ENCODE measurements at places on chromosomes 2 and 18.
A peak's percentile ranks its signal among the peaks of the same experiment; 100 is the strongest.

- no peak for DNase-seq
These were observed 97.3 kb upstream of the ST6GAL2 start for GRCh38 chr2:106983305-106983704.

DNA sequence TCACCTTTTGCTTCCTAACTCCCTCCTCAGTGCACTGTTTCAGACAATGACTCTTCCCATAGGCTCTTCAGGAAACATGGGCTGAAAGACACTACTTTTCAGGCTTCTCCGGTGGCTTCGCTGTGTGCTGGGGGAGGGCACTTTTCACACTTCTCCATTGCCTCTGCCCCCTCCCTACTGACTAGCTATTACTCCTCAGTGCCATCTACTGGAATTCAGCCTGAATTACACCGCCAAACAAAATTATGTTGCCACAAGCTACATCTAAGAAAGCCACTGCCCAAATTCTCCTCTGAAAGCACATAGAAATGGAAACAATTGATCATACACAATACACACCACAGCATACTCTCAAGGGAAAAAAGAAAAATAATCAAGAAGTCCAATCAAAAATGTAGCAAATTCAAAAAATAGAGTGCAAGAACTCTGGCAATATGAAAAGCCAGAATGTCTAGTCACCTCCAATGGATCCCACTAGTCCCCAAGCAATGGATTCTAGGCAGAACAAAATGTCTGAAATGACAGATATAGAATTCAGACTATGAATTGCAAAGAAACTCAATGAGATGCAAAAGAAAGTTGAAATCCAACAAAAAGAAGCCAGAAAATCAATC, 1139.4 kb upstream of the GYPC start:
- DNase-seq, result no peak

DNA sequence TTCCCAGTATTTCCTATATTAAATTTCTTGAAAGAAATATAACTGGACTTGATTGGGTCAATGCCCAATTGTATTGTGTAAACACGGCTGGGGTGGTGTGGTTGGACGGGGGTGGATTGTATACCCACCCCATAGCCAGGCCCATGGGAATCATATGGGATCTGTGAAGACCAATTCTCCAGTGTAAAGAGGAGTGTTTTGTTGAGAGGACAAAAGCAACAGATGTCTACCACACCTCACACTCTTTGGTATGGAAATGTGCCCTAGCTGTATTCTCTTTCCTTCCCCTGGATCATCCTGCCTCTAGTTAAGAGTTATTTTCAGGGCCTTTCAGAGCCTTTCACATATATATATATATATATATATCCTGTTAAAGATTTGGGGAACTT, 57.5 kb upstream of the TGIF1 start:
- no peak for DNase-seq

- no peak for DNase-seq
These were observed 51.5 kb upstream of the RNU4ATAC start for GRCh38 chr2:121478996-121479745.

DNA sequence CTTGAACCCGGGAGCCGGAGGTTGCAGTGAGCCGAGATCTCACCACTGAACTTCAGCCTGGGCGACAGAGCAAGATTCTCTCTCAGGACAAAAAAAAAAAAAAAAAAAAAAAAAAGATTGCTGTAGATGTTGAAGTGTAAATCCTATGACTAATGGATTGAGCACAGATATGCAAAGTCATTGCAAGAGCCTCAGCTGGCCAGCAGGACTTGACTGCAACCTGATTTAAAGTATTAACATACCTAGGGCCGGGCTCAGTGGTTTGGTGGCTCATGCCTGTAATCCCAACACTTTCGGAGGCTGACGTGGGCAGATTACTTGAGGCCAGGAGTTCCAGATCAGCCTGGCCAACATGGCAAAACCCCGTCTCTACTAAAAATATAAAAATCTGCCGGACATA, 103.4 kb upstream of the MSH2 start:
- no peak for DNase-seq

DNA sequence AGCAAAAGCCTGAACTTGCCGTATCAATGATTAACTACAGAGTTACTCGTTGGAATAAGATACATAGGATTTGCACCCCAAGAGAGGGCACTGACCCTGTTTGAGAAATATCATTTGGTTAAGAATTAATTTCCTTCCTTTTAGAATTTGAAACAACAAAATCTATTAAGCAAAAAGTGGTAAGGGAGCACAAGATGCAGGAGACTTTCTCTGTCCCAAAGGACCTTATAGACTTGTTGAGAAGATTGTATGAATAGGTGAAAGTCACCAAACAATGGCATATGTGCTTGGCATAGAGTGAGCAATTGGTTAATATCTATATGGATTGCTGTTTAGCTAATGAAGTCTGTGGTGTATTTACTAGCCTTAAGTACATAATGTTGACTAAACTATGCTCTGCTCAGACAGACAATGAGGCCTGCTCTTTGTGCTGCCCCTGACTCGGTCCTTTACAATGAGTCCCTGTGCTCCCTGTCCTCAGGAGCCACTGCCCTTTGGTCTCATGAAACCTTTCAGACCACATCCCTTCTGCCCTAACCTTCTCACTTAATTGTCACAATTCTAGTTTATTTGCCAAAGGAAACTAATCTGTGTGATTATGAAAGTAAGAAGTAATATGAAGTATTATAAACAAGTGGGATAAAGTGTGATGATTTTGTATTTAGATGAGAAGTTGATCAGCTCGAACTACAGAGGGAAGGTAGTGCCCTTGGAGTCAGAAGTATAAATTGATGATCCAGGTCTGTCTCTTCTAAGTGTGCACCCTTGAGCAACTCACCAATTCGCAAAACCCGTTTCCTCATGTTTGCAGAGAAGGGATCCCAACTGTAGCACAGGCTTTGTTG, 21.2 kb upstream of the HNMT start:
- no peak for DNase-seq

DNA sequence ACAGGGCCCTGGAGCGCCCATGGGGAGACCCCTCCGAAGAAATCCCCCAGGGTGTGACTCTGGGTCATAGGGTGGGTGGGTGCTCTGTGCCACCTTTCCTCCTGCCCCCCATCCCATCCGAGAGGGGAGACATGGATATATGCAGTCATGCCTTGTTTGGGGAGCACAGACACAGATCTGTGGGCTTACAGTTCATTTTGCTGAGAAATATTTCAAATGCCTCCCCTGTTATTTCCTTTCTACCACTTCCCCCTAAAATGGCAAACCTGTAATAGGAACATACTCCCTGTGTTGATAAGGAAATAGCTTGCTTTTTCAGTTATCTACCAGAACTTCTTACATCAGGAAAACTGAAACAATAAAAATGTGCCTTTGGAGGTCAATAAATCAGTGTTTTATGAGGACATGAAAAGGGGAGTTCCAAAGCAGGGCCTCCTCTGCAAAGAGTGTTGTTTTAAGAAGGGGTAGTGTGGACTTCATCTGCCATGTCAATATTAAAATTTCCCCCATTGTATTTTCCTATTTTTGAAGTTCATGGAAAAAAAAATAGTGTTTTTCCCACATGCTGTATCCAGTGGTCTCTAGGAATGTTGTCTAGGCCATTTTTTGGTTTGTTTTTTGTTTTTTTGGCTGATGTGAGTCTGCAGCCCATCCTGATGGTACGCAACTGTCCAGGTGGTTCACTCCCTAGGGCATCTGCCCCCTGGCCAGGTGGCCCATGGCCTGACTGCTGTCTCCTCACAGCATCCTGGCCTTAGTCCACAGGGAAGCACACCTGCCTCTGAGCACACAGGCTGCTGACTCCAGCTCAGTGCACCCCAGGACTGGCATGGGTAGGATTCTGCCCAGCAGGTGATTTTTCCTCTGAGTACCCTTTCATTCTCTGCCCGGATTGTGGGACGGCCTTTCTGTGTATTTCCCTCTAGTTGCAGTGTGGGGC, 3.7 kb downstream of the TNFRSF11A start:
- no peak for DNase-seq

GRCh38 chr2:7225848-7226247, 308.6 kb downstream of the RNF144A start:
- no peak for DNase-seq

DNA sequence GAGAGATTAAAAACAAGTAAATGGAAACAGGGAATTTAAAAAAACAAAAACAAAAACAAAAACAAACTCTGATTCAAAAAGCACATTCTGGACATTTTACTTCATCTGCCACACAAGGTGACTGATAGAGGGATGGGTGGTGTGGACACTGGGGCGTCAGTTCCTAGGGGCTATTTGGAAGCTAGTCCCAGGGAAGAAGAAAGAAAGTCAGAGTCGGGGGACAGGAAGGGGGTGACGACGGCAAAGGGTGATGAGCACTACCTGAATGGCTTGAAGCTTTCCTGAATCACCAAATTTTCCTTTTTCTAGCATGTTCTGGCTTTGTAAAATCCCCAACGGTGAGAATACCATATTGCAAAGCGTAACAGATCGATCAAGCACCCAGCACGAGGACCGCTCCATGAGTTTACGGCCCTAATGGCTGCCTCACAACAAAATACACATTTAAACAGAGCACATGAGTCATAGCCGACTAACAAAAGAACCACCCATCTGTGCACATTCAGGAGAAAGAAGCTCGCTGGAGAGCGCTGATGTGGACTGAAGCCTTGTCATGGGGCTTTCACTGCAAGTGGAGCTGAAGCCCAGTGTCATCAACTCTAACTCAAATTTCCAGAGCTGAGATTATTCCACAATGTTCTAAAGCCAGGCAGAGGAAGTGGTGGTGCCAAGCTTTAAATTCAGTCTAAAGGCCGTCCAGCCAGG, 178.9 kb downstream of the LNPK start:
- DNase-seq, result no peak

DNA sequence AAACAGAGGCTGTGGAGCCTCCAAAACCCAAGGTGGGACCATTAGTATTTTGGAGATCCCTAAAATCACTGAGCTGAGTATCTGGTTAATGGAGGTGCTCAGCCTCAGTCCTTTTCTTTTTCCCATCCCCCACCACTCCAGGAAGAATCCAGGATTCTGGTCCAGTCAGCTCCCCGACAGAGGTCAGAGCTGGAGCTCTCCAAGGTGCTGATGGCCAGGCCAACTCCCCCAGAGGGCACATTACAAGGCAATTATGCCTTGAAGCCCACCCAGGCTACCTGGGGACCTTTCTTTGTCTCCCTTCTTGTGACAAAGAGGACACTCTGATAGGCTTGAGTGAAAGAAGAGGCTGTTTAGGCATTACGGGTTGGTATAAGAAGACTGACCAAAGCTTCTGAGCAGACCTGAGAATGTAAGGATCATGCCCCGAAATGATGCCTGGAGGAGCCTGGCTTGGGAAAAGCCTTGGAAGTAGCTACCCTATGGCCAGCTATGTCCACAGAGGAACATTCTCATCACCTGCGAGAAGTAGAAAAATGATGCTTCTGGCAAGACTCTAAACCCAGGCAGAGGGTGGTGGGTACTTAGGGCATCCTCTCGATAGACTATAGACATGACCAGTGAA, 102.5 kb upstream of the LDAH start:
- DNase-seq, result no peak

- DNase-seq, result no peak
These were observed 297.9 kb upstream of the MMADHC start for GRCh38 chr2:149885468-149885867.

GRCh38 chr2:97663962-97664635, at the start of gene ACTR1B:
ACTR1B (minus strand) TSS chr2:97664044; CDS start chr2:97663890, 154 bp downstream.
- DNase-seq, result peak; percentile 93
